ENCODE measurements at places on chromosomes 6 and 20. TPM values are rescaled to one million over a fixed set of nuclear protein-coding genes. Genes with fewer than 3 reads are reported as not detected.

GRCh38 chr20:43710370-43711044, 16.3 kb downstream of the GTSF1L start:
- no peak for DNase-seq

- DNase-seq, result no peak
Measured at GRCh38 chr6:4164456-4164855, 29.1 kb upstream of the ECI2 start.

GRCh38 chr6:63805808-63806572, 170.4 kb downstream of the PHF3 start:
- no peak for DNase-seq

DNA sequence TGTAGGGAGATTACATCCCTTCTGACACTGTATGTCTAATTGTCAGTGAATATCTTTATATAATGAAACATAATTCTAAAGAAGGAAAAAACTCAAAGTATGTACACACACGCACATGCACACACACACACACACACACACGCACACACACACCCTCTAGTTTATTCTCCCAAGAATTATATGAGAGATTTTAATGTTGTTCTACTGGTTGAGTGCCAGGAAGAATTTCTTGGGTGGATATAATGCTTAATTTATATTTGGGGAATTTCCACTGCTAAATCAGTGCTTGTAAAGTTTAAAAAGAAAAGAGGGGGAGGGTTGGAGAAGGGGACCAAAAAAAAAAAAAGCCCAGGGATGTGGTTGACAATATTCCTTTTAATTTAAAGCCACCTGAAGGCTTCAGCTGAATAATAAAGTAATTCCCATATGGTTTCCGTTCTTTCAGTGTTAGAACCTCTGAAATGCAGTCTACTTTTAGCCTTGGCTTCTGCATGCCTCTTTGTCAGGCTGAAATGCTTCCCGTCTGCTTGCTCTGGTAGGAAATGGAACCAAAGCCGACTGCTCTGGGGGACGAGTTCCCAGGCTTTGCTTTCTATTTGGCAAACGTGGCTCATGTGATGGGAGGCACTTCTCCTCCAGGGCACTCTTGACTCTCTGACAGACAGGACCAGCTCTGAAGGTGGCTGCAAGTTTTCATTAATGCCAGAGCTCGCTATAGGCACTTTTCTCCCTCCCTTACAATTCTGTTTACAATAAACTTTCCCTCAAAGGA, 225.4 kb downstream of the PRL start:
- DNase-seq, result no peak

DNA sequence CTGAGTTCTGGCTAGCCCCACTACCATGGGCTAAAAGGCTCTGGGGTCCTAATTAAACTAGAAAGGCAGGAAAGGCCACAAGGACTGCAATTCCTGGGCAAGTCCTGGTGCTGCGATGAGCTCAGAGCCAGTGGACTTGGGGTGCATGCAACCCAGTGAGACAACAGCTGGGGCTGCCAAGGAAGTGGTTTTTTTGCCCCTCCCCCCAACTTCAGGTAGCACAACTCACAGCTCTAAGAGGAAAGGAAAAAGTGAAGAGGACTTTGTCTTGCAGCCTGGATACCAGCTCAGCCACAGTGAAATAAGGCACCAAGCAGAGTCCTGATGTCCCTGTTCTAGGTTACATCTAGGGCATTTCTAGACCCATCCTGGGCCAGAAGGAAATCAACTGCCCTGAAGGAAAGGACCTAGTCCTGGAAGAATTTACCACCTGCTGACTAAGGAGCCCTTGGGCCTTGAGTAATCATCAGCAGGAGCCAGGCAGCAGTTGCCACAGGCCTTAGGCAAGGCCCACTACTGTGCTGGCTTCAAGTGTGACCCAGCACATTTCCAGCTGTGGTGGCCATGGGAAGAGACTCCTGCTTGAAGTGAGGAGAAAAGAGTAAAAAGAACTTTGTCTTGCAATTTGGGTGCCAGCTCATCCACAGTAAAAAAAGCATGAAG, 358.4 kb downstream of the BTBD3 start:
- DNase-seq, result no peak

DNA sequence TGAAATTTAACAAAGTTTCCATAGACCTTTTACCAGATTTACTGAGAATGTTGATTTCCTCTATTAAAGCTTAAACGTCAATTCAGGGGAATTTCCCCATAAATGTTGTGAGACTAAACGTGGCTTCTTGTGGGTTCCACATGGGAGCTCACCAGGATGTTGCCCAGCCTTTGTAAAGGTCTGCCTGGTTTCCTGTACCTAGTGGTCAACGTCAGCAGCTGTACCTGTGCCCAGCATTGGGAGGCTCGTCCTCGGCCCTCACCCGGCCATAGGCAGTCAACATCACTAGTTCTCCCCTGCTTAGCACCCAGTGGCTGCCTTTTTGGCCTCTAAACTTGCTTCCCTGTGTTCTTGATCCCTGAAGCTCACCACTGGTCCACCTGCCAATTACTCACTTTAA, 22.1 kb upstream of the CD83 start:
- no peak for DNase-seq

- DNase-seq, result no peak
Measured at GRCh38 chr20:41367393-41367695, 726 bp upstream of the EMILIN3 start.

- DNase-seq, result no peak
Measured at GRCh38 chr20:19104186-19104585, 108.3 kb upstream of the SLC24A3 start.

DNA sequence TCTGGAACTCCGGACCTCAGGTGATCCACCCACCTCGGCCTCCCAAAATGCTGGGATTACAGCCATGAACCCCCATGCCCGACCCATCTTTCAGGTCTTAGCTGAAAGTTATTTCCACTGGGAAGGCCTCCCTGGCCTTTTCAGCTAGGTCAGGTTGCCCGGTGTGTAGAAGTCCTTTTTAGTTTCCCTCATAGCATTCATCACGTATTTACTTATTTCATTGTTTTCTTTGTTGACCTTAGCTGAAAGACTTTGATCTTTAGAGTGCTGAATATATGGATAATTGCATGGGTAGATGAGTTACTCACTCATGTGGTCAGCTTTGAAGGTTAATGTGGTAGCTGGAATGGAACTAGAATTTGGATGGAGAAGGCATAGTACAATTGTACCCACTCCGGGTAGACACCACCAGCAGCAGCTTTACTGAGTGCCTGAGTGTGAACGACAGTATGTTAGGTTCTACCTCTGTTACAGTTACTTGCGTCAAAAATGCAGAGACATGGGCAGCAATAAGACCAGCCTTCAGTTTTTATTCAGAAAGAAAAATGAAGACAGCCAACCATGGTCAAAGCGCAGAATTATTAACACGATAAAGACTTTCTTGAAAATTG, 9.1 kb downstream of the KIZ start:
- DNase-seq, result no peak

- no peak for DNase-seq
Measured at GRCh38 chr6:32623693-32624092, 13.5 kb upstream of the HLA-DQA1 start.

DNA sequence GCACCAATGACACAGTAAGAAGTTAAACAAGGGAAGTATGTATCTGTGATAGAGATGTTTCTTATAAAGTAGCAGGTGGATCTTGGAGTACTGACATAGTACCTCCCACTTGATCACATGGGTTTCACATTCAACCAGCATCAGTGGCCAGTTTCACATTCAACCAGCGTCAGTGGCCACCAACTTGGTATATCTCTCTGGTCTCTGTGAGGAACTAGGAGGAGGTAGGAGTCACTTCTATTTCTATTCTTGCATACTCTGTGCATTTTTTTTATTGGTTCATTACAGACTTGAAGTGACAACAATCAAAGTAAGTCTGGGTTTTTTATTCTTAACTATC, 200.3 kb upstream of the SIM1 start:
- no peak for DNase-seq

- DNase-seq, result no peak
Measured at GRCh38 chr20:47551222-47551621, 49.5 kb downstream of the NCOA3 start.

GRCh38 chr6:126657561-126658175, 317.8 kb downstream of the CENPW start:
- no peak for DNase-seq

- no peak for DNase-seq
Measured at GRCh38 chr20:15739035-15739434, 834.2 kb downstream of the KIF16B start.

GRCh38 chr6:78910010-78910409, 42.7 kb downstream of the IRAK1BP1 start:
- DNase-seq, result no peak

The COX4I2 gene
- 0.83 TPM for total RNA-seq

The BMP7 gene
- total RNA-seq, result 34.7 TPM

The DDX39B gene
- 320 TPM for total RNA-seq

The ZFP57 gene
- 2.4 TPM for total RNA-seq

The GUCA1A gene
- total RNA-seq, result not detected

The TRIM15 gene
- total RNA-seq, result not detected

The UQCC2 gene
- 36.8 TPM for total RNA-seq

The GNAS-AS1 gene
- 0.34 TPM for total RNA-seq

The LINC00237 gene
- total RNA-seq, result not detected

All from esophagus squamous epithelium (tissue), 5 donors.